ENCODE measurements at places on chromosomes 6 and 20.

- no peak for DNase-seq
Observed at GRCh38 chr6:93849857-93850256, 430.5 kb upstream of the EPHA7 start.

GRCh38 chr6:89379281-89379680 lies 26.8 kb upstream of the UBE2J1 start:
- no peak for DNase-seq

DNA sequence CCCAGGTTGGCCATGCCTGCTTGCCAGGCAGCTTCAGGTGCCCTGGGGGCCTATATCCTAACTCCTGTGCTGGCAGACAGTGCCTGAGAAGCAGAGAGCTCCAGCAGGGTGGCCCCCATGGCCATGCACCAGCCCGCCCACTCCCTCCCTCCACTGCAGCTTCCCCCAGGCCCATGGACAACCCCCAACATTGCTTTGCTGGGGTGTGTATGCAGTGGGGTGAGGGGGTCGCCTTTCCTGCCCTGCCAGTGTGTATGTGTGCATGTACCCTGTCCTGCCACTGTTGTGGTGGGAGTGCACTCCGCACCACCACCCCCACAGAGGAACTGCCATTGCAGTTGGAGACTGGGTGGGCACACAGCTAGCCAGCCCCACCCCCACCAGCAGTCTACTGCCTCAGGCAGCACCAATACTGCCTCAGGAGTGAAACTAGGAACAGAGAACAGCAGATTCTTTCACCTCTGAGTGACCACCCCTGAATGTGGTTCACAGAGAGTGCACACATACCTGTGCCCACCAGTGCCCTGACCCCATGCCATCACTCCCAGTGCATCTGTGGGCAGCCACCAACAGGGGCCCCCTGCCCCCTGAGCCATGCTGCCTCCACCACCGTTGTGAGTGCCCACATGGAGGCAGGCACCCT lies 151.1 kb downstream of the LRRC1 start:
- DNase-seq, result no peak

- no peak for DNase-seq
Observed at GRCh38 chr6:76774781-76775384, 688.4 kb downstream of the HTR1B start.

DNA sequence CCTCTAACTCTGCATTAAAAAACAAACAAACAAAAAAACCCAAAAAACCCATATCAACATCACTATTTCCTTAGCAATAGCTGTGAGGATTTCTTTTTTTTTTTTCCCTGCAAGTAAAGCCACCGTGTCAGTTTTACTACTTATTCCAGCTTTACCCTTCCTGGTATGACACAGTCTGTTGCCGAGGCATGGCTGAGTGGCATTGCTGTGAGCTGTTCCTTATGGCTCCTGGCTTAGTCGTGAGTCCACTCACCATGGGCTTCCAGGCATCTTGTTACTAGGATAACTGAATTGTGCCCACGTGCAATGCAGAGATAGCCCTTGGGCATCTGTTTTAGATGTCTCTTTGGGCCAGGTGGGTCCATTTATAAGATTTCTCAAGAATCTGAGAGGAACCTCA lies 84.8 kb downstream of the LRRC1 start:
- no peak for DNase-seq

- no peak for DNase-seq
Observed at GRCh38 chr6:39113788-39114187, 1.2 kb downstream of the SAYSD1 start.

DNA sequence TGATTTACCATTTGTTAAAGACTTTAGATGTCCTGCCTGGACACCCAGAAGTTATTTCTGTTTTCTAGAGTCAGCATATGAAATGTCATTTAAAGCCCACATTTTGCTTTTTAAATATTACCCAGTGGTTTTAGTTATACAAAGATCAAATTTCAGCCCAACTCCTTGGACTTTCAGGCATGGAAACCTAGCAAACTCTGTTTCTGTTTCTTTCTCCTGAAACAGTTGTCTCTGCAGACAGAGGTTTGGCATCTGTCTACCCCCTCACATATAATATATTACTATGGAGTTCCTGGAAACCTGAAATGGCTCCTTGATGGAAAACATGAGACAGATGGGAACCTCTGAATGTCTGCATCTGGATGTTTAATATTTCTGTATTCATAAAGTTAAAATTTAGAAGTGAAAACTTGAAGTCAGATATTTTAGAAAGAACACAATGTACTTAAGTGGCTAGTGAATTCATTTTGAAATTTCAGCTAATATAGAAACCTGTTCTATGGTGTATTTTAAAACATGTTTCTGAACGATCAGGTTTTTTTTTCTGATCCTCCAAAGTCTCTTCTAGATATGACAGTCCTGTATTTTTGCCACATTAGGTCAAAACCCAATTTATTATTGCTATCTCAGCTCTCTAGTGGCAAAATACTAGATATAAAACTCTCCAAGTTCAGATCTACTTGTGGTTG lies 743.3 kb downstream of the CD109 start:
- no peak for DNase-seq

- no peak for DNase-seq
Observed at GRCh38 chr6:35215665-35216411, 2.1 kb downstream of the SCUBE3 start.

- peak; percentile 59 for DNase-seq
Observed at GRCh38 chr6:32984622-32985389, 16.4 kb downstream of the BRD2 start.

DNA sequence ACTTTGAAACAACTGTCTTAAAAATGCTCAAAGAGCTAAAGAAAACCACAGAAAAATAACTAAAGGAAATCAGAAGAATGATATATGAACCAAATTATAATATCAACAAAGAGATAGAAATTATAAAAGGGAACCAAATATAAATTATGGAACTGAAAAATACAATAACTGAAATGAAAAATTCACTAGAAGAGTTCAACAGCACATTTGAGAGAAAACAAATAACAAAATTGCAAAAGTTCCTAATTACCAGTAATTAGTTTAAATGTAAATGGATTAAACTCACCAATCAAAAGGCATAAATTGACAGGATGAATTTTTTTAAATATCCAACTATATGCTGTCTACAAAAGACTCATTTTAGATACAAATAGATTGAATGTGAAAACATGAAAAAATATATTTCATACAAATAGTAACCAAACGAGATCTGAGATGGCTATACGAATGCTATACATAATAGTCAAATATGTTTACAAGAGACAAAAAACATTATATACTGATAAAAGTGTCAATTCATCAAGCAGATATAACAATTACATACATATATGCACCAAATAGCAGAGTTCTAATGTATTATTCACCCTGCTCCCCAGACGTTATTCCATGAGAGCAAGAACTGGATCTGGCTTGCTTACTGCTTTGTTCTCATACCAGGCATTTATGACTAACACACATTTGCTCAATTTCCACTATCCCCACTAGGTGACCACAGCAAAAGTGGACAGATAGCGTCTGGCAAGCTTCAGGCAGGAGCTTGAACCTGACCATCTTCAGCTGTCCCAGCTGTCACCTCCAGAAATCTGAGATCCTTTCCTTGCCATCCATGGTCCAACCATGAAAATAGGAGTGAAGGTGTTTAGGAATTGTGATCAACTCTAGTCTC lies 72.4 kb upstream of the SIRPA start:
- no peak for DNase-seq

GRCh38 chr6:162887981-162888689 lies 160.4 kb downstream of the PACRG start:
- no peak for DNase-seq

DNA sequence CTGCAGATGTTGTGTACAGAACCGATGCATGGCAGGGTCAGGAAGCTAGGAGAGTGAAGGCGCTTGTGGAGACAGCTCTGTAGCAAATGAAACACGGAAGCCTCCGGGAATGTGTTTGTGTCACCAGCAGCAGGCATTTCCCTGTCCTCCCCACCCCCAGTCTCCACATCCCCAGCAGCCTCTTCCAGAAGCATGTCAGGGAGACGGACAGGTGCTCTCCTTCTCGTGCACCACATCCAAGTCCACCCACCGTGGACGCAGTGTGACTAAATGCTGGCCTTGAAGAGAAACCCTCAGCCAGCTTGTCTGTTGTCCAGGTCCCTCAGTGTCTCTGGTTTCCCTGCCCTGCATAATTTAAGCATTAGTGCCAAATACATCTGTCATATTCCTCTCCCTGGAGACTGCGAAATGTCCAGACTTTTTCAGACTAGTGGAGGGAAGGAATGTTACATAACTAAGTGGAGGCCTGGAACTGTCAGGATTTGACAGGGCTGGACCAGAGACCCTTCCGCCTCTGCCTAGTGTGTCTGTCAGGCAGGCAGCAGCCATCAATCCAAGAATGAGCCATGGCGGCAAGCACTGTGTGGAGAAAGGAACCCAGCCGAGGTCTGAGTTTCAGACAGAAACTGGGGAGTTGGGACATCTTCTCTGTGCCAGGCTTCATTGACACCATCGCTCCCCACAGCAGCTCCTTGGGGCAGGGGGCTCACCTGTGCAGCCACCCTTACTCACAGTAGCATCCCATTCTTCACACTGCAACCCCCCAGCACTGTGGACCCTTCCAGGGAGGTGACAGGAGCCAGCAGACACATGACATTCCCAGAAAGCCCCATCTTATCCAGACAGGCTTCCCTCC lies 26.6 kb upstream of the PI16 start:
- no peak for DNase-seq

- no peak for DNase-seq
Observed at GRCh38 chr6:127192911-127193541, 73.6 kb upstream of the RNF146 start.
